ENCODE measurements at places on chromosomes 11 and 22.
A peak's percentile ranks its signal among the peaks of the same experiment; 100 is the strongest.

DNA sequence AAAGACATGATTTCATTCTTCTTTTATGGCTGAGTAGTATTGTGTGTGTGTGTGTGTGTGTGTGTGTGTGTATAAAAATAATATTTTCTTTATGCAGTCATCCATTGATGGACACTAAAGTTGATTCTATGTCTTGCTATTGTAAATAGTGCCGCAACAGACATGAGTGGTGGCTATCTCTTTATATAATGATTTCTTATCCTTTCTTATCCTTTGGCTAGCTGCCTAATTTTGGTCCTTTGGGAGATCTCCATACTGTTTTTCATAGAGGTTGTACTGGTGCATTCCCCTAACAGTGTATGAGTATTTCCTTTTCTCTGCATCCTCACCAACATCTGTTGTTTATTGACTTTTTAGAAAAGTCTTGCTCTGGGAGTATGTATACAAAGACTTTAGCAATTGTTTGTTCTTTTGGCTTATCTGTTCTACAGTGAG lies 107.0 kb downstream of the STIM1 start:
- no peak for DNase-seq
- H3K27me3 ChIP-seq, result no peaks in the 10 kb centered on the region
- H3K4me3 ChIP-seq, result no peak overlapping the region
- H3K27ac ChIP-seq, result no peak overlapping the region
- H3K4me1 ChIP-seq, result no peaks in the 10 kb centered on the region

DNA sequence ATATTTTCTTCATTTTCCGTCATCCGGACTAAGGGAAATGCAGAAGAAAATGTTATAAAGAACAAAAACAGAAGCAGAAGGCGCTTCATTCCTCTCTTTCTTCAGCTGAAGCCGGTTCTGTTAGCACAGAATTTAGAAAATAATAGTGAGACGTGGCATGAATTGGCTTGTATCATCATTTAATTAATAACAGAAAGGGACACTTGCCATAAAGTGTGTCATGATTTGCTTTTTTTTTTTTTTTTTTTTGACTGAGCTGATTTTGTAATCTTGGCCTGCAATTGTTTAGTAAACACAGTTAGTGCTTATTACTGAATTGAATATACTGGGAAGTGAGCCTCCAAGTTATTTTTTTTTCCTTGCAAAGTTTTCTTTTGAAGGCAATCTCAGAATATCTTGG lies at the start of gene MMP27:
Gene MMP27 (minus strand): TSS at position 144 of the 400 bp plus-strand sequence. CDS start 55 bp downstream, at position 89.
- no peaks in the 10 kb centered on the region for H3K27me3 ChIP-seq
- no peak within 1 kb of the TSS for H3K27ac ChIP-seq
- no peaks in the 10 kb centered on the region for H3K36me3 ChIP-seq
- no peak for DNase-seq

GRCh38 chr22:27669798-27670599 lies 131.6 kb downstream of the MN1 start:
- H3K27me3 ChIP-seq, result no peaks in the 10 kb centered on the region
- H3K4me3 ChIP-seq, result 0 out of 2 replicates have a peak overlapping the region, but pooled peaks have one; percentile 10
- H3K27ac ChIP-seq, result peak overlapping the region; percentile 53

DNA sequence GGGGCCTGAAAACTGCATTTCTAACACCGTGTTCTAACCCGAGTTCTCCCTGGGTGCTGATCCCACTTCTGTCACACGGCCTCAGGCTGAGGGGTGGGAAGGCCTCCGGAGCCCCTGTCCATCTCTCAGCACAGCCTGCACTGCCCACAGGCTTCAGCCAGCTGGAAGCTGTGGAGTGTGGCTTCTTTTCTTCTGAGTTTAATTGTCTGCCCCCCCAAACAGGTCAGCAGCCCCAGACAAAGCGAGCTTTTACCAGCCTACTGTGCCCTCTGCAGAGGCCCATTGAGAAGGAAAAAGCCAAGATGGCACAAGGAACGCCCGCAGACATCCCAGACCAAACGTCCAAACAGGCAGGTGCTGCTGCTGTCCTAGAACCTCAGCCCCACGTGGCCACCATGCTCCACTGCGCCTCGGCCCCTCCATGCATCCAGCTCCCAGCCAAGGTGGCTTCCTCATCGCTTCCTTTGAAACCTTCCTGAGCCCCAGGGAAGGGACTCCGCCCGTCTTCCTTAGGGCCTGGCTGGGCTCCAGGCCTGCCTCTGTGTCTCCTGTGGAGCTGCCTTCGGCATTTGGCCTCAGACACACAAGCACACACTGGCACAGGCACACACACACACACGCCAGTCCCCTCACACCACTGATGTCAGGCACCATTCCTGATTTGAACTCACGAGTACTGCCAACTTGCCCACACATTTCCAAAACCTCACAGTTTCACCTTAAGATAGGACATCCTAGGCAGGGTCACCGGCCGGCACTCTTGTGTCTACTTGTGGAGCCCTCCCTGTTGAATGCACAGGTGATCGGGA lies 1.7 kb downstream of the MOB2 start:
- no peaks in the 10 kb centered on the region for H3K27me3 ChIP-seq
- no peak overlapping the region for H3K4me3 ChIP-seq
- H3K36me3 ChIP-seq, result no peaks in the 10 kb centered on the region

- no peak overlapping the region for H3K4me3 ChIP-seq
- peak; percentile 36 for DNase-seq
- H3K27me3 ChIP-seq, result no peaks in the 10 kb centered on the region
- H3K36me3 ChIP-seq, result no peaks in the 10 kb centered on the region
- peak overlapping the region; percentile 47 for H3K27ac ChIP-seq
Observed at GRCh38 chr22:17194213-17194612, 25.0 kb downstream of the ADA2 start.

DNA sequence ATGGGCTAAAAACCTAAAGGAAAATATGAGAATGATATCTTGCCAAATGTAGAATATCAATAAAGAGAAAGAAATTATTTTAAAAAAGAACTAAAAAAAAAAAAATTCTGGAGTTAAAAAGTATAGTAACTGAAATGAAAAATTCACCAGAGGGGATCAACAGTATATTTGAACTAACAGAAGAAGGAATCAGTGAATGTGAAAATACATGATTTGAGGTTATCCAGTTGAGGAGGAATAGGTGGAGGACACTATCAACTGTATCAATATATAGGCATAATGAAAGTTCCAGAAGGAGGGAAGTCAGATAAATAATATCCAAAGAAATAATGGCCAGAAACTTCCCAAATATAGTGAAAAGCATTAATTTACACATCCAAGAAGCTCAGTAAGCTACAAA lies 16.1 kb upstream of the HORMAD2 start:
- DNase-seq, result no peak
- H3K27ac ChIP-seq, result no peak overlapping the region
- H3K27me3 ChIP-seq, result no peaks in the 10 kb centered on the region

- no peaks in the 10 kb centered on the region for H3K36me3 ChIP-seq
- DNase-seq, result no peak
- no peak overlapping the region for H3K4me3 ChIP-seq
- no peaks in the 10 kb centered on the region for H3K4me1 ChIP-seq
- no peaks in the 10 kb centered on the region for H3K27me3 ChIP-seq
Observed at GRCh38 chr11:26032241-26032640, 299.7 kb upstream of the ANO3 start.

DNA sequence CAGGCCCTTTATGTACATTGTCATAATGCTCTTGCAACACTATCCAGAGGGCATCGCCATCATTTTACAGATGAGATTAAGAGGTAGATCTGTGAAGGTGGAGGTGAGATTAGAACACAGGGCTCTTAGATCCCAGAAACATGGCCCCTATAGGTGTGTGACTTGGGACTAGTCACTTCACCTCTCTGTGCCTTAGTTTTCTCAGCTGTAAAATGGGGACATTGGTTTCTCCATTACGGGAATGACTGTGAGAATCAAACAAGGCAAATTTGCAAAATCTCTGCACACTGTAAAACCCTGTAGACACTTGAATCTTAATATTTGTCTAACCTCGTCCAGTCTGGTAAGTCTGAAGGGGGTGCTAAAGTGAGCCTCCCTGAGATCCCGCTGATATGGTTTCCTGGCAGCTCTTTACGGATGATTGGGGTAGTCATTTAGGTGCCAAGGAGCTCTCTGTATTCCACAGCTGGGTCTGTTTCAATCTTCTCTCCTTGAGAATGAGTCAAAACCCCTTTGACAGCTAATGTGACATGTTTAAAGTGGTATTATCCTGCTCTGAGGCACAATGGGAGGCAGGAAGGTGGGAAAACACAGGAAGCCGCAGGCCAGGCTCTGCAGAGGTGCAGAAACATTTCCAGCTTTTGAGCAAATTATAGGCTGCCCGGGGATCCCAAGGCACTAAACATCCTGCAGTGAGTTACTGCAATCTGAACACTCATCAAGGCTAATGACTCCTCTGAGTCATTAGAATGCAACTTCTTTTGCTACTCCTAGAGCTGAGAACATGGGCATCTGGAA lies 140.8 kb downstream of the CCDC81 start:
- H3K27ac ChIP-seq, result no peak overlapping the region
- no peaks in the 10 kb centered on the region for H3K27me3 ChIP-seq
- DNase-seq, result no peak
- H3K4me3 ChIP-seq, result no peak overlapping the region
- H3K4me1 ChIP-seq, result peaks cover 28% of the 10 kb centered on the region

GRCh38 chr22:33842006-33842354 lies 78.3 kb downstream of the LARGE1 start:
- no peaks in the 10 kb centered on the region for H3K27me3 ChIP-seq
- no peak for DNase-seq
- 0 out of 2 replicates have a peak, but pooled peaks cover under 1% of the 10 kb centered on the region for H3K36me3 ChIP-seq
- H3K4me1 ChIP-seq, result peaks cover 84% of the 10 kb centered on the region
- H3K4me3 ChIP-seq, result no peak overlapping the region
- H3K27ac ChIP-seq, result peak overlapping the region; percentile 74

DNA sequence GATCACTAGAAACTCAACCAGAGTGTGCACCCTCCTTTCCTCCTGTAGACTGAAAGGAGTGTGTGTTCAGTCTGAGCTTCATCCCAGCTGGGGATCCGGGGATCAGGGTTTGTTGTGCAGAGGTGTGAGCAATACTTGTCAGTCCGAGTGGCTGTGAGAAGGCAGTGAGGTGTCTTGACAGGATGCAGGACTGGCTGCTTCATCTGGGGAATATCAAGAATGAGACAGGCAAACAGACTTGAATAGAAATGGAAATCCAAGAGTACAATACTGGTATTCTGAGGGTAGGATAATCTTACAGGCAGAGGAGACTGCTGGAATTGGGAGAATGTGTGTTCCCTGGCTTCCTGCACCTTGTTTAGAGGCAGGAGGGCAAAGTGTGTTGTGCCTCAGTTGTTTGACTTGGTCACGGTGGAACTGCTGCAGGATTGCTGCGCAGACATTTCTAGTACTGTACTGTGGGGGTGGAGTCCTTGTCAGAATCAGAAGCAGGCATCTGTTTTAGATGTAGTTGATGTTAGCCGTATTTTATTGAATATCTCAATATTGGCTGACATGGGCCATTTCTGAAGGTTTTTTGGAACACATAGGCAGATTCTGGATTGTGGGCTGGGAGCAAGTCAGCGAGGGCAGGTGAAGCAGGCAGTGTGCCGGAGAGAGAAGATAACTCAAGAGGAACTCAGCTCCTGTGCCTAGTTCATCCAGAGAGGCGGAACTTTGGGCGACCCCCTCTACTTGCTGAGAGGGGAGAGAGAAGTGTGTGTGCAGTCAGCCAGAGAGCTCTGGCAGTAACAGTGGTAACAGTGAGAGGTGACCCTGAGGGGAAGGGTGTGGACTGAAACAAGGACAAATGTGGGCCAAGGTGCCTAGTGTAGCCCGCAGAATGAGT lies 27.1 kb upstream of the GRK2 start:
- H3K4me3 ChIP-seq, result peak overlapping the region; percentile 47
- peaks cover 13% of the 10 kb centered on the region for H3K36me3 ChIP-seq
- H3K27me3 ChIP-seq, result no peaks in the 10 kb centered on the region
- H3K27ac ChIP-seq, result peak overlapping the region; percentile 89
- peaks cover 32% of the 10 kb centered on the region for H3K4me1 ChIP-seq
- DNase-seq, result no peak

- H3K27me3 ChIP-seq, result no peaks in the 10 kb centered on the region
- H3K4me3 ChIP-seq, result peak overlapping the region; percentile 30
- H3K36me3 ChIP-seq, result no peaks in the 10 kb centered on the region
- peak; percentile 92 for DNase-seq
- H3K4me1 ChIP-seq, result peaks cover 35% of the 10 kb centered on the region
Observed at GRCh38 chr11:12862696-12863469, 146.2 kb upstream of the RASSF10 start.

DNA sequence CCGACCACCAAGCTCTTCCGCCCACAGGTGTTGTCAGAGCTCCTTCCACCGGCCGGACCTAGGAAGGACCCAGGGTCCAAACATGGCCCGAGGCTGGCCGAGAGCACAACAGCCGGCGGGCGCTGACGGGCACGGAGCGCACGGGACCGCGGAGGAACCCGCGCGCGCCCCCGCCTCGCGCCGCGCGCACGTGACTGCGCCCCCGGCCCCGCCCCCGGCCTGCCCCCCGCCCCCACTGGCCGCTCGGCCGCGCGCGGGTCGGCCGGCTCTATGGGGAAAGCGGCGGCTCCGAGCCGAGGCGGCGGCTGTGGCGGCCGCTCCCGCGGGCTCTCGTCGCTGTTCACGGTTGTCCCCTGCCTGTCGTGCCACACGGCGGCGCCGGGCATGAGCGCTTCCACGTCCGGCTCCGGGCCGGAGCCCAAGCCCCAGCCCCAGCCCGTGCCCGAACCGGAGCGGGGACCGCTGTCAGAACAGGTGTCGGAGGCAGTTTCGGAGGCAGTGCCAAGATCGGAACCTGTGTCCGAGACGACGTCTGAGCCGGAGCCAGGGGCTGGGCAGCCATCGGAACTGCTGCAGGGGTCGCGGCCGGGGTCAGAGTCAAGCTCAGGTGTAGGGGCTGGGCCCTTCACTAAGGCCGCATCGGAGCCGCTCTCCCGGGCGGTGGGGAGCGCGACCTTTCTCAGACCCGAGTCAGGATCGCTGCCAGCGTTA lies at the start of gene OSBP2:
Gene OSBP2 (plus strand): TSS at position 235 of the 711 bp plus-strand sequence. CDS start 36 bp downstream, at position 271.
- peak; percentile 55 for DNase-seq
- no peaks in the 10 kb centered on the region for H3K36me3 ChIP-seq

DNA sequence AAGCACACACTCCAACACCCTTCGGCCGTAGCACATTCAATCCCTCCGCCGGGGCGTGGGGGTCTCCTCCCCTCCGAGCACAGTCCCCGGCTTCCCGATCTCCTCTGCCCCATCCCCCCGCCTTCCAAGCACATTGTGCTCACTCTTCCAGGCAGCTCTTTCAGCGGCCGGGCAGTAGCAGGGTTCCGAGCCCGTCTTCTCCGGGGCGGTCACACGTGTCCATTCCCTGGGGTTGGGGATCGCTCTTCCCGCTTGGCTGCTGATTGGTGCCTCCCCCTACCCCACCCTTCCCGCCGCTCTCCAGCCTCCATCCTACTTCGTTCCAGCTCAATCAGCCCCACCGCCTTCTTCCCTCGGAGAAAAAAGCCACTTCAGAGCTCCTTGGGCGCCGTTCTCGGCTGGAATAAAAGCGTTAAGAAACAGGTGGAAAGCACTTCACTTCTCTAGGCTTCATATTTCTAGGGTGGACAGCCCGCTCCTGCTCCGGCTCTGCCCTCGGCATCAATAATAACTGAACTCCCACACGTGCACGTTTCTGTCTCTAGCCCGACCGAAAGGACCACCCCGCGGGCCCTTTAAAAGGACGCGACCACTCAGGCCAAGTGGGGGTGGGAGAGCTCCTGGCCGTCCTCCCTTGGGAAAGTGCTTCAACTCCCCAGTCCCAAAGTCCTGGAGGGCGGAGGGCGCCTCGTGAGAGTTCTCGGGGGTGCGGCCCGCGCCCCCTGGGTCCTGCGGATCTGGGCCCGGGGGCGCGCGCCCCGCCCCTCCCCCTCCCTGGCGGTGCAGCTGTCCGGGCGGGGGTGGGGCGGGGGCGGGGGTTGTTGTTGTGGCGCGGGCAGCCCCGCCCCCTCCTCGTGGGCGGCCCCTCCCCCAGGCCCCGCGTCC lies 464 bp upstream of the CECR2 start:
- DNase-seq, result peak; percentile 94
- H3K27ac ChIP-seq, result peak overlapping the region; percentile 95
- peak overlapping the region; percentile 68 for H3K4me3 ChIP-seq
- H3K27me3 ChIP-seq, result no peaks in the 10 kb centered on the region
- H3K36me3 ChIP-seq, result no peaks in the 10 kb centered on the region
